ENCODE measurements at places on chromosomes 6 and 20. TPM values are rescaled to one million over a fixed set of nuclear protein-coding genes. Genes with fewer than 3 reads are reported as not detected.

- peak; percentile 30 for DNase-seq
Observed at GRCh38 chr6:165976684-165977083, 191.0 kb downstream of the TBXT start.

GRCh38 chr20:47973519-47974233 lies 188.4 kb upstream of the SULF2 start:
- no peak for DNase-seq

DNA sequence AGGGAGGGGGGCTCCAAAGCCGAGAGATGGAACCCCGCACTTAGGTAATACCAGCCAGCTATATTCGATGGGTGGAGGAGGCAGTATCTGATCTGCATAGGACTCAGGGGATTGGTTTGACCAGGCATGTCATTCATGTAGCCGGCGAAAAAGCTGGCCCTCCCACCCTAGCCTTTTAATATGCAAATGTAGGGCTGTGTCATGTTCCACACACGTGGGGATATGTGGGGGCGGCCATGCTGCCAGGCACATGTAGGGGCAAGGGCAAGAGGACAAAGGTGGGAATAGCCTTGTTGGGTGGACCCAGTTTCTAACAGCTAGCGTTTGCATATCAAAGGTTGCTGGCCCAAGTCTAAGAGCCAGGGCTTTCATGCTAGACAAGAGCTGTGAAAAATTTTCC lies 39.1 kb upstream of the DDR1 start:
- no peak for DNase-seq

DNA sequence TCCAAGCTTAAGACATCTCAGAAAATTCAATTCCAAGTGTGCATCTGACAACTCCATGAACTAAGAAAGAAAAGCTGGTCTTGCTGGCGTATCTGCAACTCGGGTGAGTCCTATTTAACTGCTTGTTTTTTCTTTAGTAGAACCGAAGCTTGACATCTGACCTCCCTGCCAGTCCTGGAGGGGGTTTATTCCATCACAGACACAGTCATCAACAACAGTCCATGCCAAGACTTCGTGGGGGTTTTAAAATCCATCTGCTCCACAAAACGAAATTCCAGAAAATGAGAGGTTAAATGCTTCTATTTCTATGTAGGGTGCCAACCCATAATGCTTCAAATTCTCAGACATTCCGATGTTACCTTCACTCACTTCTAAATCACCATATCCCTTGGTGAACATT lies 133.9 kb downstream of the IPCEF1 start:
- no peak for DNase-seq

DNA sequence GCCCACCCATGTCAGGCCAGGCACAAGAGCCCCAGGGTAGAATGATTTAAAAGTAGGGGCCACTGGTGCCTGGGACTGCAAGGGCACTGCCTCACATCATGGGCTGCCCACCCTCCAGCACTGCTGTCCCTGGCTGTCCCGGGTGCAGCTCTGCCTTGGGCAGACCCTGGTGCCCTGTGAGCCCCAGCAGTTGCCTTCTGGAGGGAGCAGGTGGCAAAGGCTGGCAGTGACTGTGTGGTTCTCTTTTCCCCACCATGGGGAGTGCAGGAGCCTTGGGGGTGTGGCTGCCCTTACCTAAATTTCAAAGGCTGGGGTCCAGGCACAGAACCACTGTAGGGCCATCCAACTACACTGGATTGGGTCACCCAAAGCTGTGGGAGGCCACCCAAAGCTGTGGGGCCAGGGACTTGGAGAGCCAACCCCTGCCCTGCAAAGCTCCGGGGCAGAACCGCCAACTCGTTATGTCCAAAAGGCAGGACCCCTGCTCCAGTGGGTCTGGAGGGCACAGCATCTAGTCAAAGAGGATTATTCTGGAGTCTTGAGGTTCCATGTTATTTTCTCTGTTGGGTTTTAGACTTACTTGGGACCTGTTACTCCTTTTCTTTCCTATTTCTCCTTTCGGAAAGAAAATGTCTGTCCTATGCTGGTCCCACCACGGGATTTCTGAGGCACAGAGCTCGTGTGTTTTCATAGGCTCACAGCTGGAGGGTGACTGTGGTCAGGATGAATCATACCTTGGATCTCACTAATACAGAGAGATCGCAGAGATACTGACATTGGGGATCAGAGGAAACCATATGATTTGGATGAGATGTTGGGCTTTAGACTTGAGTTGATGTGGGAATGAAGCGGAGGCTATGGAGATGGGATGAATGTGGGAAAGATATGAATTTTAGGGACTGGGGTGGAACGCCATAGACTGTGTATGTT lies 65.3 kb downstream of the RAMACL start:
- no peak for DNase-seq

DNA sequence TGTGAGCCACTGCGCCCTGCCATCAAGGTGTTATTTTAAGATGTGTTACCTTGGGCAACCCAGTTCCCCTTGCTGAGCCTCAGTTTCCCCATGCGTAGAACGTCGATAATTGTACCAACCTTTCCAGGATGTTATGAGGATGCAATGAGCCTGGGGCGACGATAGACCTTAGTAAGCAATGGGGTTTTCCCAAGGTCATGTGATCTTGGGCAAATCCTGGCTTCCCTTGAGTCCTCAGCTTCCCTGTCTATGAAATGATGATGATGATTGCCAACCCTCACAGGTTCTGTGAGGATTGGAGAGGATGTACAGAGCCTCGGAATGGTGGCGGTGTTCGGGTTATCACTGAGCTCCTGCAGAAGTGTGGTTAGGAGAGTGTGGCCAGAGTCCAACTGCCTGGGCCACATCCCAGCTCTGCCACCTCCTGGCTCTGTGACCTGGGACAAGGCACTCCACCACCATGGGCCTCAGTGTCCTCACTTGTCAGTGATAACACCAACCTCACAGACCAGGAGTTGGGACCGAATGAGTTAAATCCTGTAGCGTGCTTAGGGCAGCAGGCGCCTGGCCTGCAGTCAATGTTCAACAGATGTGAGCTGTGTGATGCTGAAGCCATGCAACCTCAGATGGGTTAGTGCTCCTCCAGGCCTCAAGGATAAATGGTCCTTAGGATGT lies 23.4 kb downstream of the SIRPA start:
- DNase-seq: no peak

DNA sequence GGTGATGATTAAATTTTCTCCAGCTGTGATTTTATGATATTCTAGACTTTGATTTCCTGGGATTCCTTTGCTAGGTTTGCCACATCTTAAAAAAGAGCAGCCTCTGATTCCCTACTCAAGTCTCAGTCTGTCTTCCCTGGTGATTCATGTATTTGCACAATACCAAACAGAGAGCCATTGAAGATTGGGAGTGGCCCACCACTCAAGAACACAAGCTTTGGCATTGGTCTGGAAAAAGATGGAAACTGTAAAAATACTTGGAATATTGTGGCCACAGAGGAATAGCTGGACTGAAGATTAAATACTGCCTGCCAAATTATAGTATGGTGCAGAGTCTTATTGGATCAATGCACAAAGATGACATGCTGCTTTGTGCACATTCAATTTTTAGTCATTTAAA lies 32.9 kb downstream of the PTCHD4 start:
- no peak for DNase-seq

DNA sequence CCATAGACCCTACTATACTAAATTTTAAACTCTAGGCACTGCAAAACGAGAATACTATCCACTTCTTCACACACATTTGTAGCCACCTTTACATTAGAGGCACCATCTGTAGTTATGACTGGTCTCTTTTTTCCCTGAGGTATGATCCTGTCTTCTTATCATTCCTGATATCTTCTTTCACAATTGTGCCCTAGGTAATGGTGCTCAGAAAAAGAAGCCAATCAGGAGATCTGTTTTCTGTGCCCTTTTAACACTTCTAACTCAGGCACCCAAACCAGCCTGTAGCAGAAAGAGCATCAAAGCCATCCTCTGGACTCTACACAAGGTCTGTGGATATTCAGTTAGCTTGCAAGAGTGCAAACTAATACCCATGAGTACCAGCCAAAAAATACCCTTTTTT lies 149.7 kb upstream of the SGK1 start:
- no peak for DNase-seq

DNA sequence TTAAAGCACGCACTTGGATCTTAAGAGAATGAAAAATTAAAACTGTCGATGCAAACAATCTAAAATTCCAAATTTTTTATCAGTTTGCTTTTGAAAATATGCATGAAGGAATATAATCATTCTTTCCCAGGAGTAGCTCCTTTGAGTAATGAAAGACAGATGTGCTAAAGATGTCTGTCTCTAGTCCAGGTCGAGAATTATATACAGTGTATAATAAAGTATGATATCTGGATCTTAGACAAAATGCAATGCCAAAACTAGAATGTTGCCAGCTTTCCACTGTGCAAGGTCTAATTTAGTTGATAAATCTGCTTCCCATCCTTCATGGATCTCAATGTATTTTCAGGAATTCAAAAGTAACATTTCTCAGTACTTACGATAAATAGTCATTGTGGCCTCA lies 65.1 kb upstream of the ADGRG6 start:
- DNase-seq: no peak

- no peak for DNase-seq
Observed at GRCh38 chr6:86030875-86031274, 388.2 kb upstream of the SYNCRIP start.

Gene VNN1
- total RNA-seq: 0.19 TPM

Gene CST4
- total RNA-seq: not detected

Gene PNPLA1
- total RNA-seq: 0.20 TPM

Gene ZSCAN31
- total RNA-seq: 14.5 TPM

Gene OR2H2
- total RNA-seq: not detected

Gene RAMACL
- total RNA-seq: 0.52 TPM

Gene SRMS
- not detected for total RNA-seq

Gene ZC2HC1B
- not detected for total RNA-seq

All from right atrium auricular region (tissue), 2 donors.